BE2C (cell line): ENCODE measurements at places on chromosomes 1 and 21.

- no peak for DNase-seq
These were observed 1.3 kb upstream of the EFNA3 start for GRCh38 chr1:155077346-155077745.

DNA sequence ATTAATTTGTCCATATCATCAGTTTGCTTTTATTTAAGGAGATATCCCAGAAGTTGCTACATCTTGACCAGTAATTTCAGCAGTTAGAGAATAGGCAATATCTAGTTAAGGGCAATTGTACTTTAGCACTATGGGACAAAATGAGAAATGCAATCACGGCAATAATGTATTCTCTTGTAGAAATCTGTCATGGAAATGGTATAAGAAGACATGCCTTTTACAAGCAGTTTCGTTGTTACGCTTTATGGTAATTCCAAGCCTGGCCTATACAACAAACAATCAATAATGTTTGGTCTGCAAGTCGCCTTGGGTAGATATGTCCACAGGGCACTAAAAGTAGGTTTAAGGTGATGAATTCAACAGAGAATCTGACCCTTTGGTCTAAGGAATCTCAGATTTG lies 1.2 kb upstream of the NOS1AP start:
- no peak for DNase-seq

GRCh38 chr1:23296931-23297330 lies 47.2 kb downstream of the HNRNPR start:
- no peak for DNase-seq

GRCh38 chr1:5664081-5664768 lies 328.0 kb downstream of the NPHP4 start:
- no peak for DNase-seq

GRCh38 chr1:61635557-61635956 lies 89.4 kb downstream of the TM2D1 start:
- no peak for DNase-seq

GRCh38 chr1:154812877-154813276 lies 57.2 kb downstream of the KCNN3 start:
- no peak for DNase-seq

DNA sequence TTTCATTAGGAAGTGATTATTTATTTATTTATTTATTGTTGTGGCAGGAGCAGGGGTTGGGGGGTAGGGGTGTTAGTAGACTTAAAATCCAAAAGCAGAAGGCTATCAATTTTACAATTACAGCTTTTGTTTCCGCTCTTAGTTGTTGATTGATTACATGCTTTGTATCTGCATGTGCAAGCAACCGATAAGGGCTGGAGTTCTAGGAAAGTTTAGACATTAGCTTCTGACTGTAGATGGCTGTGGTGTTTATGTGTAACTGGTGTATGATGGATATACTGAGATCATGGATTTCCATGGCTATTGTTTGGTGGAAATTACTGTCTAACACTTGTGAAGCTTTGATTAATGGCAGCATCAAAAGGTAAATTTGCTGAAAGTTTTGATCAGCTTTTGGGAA lies 2.8 kb downstream of the ST6GALNAC5 start:
- no peak for DNase-seq

DNA sequence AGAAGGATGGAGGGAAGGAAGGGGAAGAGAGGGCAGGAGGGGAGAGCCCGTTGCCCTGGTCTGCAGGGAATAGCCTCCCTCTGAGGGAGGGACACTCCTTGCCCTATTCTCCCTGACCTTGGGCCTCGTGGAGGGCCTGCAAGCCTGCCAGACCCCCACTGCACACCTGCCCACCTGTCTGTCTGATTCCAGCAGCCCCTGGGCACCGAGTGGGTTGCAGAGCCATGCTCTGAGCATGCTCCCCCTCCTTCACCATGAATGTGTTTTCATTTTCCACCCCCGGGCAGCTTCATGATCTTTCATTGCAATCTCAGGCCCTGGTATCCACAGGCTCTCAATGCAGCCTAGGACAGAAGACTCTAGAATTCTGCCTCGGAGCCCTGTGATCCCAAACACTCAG lies 5.1 kb upstream of the NPHP4 start:
- DNase-seq = no peak

- no peak for DNase-seq
These were observed 210.1 kb upstream of the C1orf87 start for GRCh38 chr1:60283690-60284089.

DNA sequence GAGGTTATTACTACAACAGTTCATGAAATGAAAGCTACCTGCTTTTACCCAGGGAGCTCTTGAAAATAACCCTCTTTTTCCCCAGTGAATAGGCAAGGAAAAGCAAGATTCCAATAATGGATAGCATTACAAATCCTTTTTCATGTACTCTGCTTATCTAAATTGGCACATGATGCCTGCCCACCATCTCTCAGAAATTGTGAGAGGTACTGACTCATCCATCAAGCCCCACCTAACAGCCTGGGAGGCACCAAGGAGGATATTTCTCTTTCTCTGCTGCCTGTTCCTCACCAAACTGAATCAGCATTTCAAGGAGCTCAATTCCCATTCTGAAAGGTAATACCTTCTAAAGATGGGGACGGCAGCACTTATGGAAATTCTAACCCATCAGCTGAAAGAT lies 34.4 kb downstream of the PALMD start:
- peak; percentile 44 for DNase-seq

GRCh38 chr1:92952714-92953113 lies 8.5 kb downstream of the DIPK1A start:
- no peak for DNase-seq

DNA sequence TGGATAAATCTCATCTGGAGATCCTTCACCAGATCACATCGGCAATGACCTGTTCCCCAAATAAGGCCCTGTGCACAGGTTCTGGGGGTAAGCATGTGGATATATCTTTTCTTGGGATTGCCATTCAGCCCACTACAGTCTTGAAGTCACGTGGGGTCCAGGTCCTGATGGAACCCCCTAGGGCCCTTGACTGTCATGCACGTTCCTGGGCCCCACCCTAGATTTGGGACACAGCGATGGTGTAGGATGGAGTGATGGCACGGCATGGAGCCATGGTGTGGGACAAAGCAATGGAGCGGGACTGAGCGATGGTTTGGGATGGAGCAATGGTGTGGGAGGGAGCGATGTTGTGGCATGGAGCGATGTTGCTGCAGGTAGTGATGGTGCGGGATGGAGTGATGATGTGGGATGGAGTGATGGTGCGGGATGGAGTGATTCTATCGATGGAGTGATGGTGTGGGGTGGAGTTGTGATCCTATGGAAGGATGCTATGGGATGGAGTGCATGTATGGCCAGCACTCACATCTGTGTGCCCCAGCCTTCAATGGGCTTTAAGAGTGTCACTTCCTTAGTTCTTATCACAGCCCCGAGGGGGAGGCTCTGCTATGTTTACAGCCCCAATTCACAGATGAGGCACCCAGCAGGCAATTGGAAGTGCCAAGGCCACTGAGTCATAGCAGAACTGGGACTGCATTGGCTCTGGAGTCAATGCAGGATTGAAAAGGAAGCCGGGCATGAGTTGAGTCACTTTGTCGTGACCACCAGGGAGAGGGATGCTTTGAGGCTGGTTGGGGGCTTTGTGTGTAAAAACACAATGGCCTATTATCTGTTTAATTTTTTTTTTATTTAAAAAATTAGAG lies 97.0 kb upstream of the C1orf174 start:
- no peak for DNase-seq

GRCh38 chr1:209702832-209703231 lies 1.8 kb upstream of the HSD11B1 start:
- DNase-seq = no peak

- no peak for DNase-seq
These were observed 11.1 kb downstream of the COL18A1 start for GRCh38 chr21:45415943-45416611.

DNA sequence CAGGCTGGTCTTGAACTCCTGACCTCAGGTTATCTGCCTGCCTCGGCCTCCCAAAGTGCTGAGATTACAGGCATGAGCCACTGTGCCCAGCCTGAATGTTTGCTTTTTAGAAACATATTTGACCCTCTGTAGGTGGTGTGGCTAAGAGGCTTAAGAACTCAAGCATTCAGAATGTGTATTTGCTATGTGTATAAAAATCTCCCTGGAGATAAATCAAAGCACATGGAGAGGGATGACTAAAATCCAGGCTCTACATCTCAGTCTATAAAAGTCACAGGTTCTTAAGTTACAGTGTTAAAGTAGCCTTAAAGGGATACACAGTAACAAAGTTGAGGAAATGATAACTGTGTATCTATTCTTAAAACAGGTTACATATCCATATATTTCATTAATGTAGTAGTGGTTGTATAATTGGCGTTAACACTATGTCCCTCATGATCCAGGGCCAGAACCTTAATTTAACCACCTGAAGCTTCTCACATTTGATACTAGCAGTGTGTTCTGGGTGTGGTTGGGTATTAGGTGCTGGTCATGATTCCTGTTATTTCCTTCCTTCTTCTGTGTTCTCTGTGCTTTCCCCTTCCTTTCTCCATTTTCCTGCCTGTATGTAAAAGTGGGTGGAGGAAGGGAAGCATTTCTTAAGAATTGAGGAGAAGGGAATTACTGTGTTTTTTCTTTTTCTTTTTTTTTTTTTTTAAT lies 16.2 kb downstream of the GIPC2 start:
- no peak for DNase-seq

GRCh38 chr1:64315402-64315801 lies 112.0 kb downstream of the UBE2U start:
- no peak for DNase-seq

GRCh38 chr1:108889706-108890384 lies 13.1 kb downstream of the GPSM2 start:
- no peak for DNase-seq

DNA sequence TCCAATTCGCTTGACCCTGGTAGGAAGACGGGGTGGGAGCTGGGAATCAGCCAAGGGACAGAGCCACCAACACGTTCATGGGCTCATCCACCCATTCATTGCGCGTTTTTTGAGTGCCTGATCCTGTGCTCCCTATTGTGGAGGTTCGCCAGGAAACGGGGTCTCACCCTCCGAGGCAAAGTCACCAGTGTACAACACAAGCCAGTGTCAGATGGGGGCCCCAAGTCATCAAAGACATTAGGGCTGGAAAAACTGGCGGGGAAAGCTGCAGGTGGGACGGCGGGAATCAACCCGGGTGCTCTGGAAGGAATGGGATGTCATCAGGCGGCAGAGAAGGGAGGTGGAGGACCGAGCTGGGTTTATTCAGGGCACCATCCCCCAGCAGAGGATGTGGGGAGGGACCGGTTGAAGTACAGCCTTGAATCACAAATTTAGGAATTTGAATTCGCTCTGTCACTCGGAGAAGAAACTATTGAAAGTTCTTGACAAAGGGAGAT lies 667 bp upstream of the NID1 start:
- DNase-seq = no peak

DNA sequence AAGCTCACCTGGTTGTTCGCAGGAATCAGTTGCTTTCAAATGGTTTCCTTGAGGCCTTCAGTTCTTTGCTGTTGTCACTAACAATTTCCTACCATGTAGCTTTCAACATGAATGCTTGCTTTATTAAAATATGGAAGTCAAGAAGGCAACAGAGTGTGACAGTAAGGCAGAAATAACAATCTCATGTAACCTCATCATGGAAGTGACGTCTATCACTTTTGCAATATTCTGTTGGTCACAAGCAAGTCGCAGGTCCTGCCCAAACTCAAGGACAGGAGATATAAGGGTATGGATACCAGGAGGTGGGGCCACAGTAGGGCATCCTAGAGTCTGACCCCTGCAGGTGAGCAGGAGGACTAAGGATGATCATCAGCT lies 296.8 kb upstream of the ZP4 start:
- DNase-seq = no peak

GRCh38 chr1:241950390-241950789 lies 7.2 kb upstream of the BECN2 start:
- no peak for DNase-seq

DNA sequence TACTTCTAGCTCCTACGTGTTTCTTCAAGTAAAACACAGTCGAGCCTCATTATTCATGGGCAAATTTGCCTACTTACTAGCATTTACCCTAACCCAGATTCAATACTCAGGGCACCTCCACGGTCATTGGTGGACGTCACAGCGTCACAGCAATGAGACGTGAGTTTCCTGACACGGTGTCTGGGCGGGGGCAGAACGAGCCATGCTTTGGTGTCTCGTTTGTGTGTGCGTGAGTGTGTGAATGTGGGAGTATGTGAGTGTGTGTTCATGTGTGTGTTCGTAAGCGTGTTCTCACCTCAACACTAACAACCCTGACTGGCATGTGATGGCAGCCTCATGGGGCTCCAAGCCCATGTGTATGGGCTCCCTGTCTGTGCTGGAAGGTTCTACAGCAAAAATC lies 17.5 kb upstream of the COL18A1 start:
- DNase-seq = no peak

DNA sequence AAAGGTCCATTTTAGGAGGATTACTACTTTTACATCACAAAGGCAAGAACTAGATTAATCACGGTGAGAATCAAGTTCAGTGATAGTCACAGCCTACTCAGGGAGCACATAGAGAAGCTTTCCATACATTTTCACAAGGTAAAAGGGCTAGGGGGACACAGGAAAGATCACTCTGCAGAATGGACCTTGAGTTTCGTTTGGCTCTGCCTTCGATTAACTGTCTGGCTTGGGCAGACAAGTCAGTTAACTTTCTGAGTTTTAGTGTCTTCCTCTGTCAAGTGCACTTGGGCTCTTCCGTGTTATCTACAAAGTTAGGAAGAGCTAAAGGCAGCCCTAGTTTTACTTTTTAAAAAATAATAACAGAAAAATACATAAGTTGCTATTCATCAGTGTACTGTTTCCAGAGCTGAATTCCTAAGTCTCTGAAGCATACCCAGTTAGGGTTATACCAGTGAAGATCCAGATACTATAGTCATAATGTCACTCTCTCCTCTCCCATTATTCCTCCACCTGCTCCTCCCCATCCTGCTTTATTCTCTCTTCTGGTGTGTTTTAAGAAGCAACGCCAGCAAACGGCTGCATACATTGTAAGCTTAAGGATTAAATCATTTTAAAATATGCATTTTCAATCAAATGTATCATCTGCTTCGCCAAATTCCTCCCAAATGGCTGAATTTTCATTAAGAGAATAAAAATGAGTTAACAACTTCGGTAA lies 1.7 kb downstream of the CEP170 start:
- DNase-seq = no peak

GRCh38 chr1:153532181-153532580 lies 3.6 kb downstream of the S100A6 start:
- DNase-seq = no peak

GRCh38 chr21:36096398-36097290 lies 26.8 kb downstream of the CBR1 start:
- DNase-seq = no peak

- DNase-seq = no peak
These were observed 22.8 kb downstream of the NADK start for GRCh38 chr1:1755426-1755825.

- DNase-seq = no peak
These were observed 131.4 kb downstream of the IER5 start for GRCh38 chr1:181219938-181220337.

DNA sequence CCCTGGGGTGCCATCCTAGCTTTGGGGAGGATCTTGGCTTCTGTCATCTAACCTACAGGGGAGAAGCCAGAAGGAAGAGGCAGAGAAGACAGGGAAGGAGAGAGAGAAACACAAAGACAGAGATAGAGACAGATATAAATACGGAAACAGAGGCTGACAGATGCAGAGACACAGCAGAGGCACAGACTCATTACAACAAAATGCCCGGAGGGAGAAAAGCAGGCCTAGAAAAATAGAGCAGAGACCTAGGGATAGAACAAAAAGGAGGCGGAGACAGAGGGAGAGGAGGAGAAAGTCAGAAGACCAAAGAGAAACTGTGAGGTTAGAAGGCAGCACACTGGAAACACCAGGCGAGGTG lies 1.9 kb downstream of the PEAR1 start:
- peak; percentile 74 for DNase-seq

- no peak for DNase-seq
These were observed 33.7 kb upstream of the FBXO28 start for GRCh38 chr1:224080115-224080774.

- peak; percentile 54 for DNase-seq
These were observed 68.1 kb downstream of the JAK1 start for GRCh38 chr1:64898107-64898861.
